ENCODE measurements at places on chromosomes 2 and 18.

GRCh38 chr2:100518801-100519200 is 44.0 kb upstream of the PDCL3 start:
- DNase-seq: peak; percentile 24

- no peak for DNase-seq
Observed at GRCh38 chr2:116949249-116949648, 865.2 kb upstream of the DDX18 start.

DNA sequence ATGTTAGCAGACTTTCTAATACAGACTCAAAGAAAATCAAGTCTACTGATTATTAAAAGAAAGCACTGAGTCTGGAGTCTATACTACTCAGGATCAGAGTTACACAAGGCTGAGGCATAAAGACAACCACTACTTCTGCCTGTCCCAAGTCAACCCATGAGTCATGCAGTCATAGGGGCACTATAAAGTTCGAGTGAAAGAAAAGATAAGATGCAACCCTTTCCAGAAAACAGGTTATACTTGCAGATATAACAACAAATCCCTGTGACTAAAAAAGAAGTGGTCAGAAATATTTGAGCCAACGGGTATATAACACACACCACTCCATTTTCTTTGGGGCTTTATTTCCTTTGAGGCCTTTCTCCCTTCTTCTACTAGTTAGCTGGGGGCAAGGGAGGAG is 18.6 kb upstream of the SCRN3 start:
- DNase-seq: no peak

DNA sequence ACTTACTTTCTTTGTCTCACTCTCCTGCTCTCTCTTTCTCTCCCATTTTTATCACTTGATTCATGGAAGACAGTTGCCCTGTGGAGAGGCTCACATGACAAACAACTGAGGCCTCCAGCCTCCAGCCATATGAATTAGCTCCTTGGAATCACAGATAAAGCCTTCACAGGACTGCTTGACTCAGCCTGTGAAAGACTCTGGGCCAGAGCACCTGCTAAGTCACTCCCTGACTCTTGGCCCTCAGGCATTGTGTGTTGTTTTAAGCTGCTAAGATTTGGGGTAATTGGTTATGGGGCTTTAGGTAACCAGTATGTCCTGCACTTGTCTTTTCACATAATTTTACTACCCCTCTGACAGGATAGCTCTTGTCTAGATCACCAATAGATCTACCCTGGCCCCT is 334.9 kb downstream of the SOX11 start:
- no peak for DNase-seq

DNA sequence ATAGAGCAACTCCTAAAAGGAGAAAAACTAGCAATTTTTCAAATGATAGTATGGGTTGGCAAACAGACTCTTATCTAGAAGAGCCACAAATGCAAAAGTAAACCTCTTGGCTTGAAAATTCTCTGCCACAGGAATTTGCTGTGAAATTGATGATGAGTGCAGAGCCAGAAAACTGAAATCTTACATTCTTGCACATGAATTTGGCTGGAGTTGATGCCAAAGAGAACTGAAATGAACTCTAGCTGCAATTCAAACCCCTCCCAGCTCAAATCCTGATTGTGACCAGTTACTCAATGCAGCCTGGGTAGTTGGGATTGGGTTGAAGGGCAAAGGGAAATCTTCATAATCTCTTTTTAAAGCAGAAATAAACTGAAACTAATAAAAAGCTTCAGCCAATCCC is 266.6 kb downstream of the PDE11A start:
- no peak for DNase-seq

DNA sequence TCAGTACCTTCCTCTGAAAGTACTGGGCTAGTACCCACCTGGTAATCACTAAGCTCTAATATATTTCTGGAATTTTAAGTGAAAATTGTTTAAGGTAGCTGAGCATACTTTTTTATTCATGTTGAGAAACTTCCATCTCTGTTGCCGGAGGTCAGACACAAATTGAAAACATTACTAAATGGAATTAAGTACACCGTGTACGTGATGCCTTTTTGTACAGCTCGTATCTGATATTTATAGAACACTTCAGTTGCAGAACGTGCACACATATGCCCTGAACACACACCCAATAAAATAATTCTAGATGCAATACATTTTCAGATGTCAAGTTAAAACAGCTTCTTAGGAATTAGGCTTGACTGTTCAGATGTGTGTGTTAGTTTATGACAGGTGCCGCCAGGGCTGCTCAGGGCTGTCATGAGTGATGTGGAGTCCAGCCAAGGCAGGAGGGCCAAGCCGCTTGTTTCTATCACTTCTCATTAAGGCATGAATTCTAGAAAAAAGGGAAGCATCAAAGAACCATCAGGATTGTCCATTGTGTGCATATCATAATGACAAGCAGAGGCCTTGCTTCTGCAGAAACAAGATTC is 80.9 kb upstream of the FOSL2 start:
- DNase-seq: no peak

GRCh38 chr2:113756355-113757137 is at the start of gene SLC35F5:
SLC35F5 (minus strand) TSS chr2:113756642; CDS start chr2:113756409, 233 bp downstream.
- DNase-seq: peak; percentile 61

- DNase-seq: no peak
Observed at GRCh38 chr2:112630268-112630667, 15.5 kb upstream of the SLC20A1 start.

DNA sequence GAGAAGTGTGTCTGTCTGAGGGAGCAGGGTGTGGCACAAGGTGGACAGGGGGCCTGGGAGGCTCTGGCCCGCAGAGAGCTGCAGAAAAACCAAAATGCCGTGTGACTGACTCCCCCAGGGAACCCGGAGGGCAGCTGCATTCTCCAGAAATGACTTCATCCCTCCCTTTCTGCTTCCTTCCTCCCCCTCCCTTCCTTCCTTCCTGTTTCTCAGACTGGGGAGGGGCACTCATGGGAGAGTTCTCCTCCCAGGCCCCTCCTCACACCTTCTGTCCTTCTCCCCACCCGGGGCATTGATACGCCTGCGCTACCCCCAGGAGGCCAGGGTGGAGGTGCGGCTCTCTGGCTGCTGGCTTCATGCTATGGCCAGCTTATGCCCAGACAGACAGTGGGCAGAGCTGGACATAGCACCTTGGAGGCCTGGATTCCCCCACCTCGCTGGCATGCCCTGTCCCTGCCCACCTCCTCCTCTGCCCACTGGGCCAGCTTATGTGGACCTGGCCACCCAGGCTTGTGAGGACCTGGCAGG is 8.2 kb upstream of the GPR17 start:
- peak; percentile 67 for DNase-seq

DNA sequence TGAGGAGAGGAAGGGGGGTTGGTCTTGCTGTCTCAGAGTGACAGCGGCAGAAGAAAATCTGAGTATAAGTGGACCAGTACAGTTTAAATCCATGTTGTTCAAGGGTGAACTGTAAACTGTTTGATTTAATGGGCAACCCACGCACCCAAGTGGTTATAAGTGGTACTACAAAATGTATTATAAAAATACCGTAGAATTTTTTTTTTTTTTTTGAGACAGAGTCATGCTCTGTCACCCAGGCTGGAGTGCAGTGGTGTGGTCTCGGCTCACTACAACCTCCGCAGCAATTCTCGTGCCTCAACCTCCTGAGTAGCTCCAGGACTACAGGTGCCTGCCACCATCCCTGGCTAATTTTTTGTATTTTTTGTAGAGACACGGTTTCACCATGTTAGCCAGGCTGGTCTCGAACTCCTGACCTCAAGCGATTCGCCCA is 2.1 kb upstream of the CHCHD5 start:
- DNase-seq: peak; percentile 65

DNA sequence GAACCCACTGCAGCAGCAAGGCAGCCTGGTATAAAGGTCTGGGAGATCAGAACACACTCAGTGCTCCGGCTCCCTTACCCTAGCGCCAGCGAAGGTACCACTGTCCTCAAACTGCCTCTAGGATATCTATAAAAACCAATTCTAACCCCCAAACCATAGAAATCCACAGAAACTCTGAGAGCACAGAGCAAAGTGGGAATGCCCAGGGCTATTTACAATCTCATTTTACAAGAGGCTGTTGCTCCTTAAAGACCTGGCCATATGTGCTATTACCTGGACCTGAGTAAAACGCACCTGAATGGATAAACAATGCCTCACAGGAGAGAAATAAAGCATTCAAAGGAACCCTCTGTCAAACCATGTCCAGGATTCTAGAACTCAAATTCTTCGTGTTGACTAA is 4.3 kb downstream of the STK39 start:
- DNase-seq: no peak

DNA sequence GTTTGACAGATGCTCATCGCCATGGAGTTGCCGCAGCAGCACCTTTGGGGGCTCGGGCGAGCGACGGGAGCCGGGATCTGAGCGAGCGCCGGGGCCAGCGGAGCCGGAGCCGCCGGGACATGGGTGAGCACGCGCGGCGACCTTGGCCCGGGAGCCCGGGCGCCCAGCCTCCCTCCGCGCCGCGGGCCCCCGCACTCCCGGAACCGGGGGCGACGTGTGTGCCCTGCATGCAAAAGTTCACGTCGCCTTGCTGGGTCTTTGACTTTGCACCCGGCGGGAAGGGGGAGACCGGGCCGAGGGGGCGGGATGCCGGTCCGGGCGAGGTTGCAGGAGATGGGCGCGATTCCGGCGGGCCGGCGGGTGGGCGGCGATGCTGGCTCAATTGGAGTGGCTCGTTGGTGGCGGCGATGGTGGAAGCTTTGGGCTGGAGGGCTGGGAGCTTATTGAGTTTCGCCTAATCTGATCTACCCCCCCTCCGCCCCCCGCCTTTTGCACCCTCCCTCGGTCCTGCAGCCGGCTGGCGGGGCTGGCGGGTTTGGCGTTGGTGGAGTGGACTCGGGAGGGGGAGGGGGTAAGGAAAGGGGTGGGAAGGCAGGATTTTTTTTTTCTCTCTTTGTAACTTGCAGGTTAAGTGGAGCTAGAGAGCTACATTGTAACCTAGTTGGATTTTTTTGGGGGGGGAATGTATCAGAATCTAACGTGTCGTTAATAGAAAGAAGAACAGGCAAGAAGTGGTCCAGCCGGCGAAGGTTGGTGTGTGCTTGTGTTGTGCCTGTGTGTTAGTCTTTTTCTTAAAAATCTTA is at the start of gene SETBP1:
SETBP1 (plus strand) TSS at position 616 of the 803 bp plus-strand sequence. CDS start 20,459 bp downstream, outside the sequence.
- no peak for DNase-seq

- peak; percentile 10 for DNase-seq
Observed at GRCh38 chr2:70553584-70554337, at the start of gene TGFA. TGFA (minus strand) TSS chr2:70553826; CDS start chr2:70553767, 59 bp downstream.

All from HS-5 (cell line).